ENCODE measurements at places on chromosomes 3 and 15. TPM values are rescaled to one million over a fixed set of nuclear protein-coding genes. Genes with fewer than 3 reads are reported as not detected.

The GCNT3 gene
- total RNA-seq = 0.68 TPM

DNA sequence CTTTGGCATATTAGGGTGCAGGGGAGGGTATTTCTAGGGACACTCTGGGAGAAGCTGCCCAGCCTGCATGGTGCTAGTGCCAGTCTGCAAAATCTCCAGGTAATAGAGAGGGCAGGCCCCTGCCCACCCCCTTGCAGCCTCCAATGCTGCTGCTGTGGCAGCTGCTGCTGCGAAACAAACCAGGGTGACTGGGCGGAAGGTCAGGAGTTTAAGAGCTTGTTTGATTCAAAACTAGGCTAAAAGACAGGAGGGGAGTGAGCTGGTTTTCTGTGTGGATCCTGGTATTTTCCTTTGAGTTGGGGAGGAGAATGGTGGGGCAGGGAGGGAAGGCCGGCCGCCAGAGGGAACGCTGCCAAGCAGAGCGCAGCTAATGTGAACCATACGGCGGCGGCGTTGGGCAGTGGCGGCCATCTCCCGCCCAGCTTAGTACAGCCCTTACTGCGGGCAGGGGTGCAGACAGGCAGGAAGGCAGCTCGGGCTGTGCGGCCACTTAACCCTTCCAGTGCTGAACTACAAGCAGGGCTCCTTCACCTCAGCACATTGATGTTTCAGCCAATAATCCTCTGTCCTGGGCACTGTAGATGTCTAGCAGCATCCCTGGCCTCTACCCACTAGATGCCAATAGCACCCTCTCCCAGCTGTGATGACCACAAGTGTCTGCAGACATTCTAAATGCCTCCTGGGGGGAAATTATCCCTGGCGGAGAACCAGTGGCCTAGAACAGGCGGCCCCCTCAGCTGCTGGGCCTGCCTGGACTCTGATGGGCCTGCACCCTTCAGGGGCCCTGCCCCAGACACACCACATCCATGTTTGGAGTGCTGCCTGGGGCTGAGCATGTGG lies 125.7 kb downstream of the EEFSEC start:
- DNase-seq = peak; percentile 58

The RARRES1 gene
- total RNA-seq = 65.8 TPM

DNA sequence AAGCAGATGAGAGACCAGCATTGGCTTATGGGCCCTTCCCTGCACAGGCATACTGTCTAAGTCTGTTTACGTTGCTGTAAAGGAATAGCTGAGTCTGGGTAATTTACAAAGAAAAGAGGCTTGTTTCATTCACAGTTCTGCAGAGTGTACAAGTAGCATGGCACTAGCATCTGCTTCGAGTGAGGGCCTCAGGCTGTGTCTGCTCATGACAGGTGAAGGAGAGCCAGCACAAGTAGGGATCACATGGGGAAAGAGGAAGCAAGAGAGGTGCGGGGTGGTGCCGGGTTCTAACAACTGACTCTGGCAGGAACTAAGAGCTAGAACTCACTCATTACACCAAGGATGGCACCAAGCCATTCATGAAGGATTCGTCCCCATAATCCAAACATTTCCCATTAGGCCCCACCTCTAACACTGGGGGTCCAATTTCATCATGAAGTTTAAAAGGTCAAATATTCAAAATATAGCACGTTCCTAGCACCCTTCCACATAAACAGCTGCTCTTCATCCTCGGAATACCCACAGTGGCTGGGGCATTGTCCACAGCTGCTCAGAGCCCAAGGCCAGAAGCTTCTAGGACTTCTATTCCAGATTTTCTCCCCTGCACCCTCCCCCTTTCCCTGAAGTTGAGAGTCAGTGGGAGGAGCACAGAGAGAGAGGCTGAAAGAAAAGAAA lies 5.6 kb downstream of the RTP3 start:
- no peak for DNase-seq

DNA sequence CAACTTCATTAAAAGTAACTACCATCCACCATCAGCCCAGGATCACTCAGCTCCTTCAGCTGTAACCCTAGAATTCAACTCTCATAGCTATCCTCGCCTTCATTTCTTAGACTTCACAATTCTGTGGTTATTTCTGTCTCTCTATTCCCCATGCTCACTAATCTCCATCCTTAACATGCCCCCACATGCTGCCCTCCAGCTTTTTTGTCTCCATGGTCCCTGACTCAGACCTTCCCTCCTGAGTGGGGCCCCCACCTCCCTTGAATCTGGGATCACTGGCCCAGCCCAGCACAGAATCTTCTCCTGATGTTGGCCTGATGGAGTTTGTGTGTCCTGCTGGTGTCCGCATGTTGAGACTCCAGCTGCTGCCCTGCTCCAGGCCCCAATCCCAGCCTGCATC lies 41.7 kb downstream of the CHST14 start:
- DNase-seq = no peak

The ZMYND10 gene
- total RNA-seq = 32.8 TPM

DNA sequence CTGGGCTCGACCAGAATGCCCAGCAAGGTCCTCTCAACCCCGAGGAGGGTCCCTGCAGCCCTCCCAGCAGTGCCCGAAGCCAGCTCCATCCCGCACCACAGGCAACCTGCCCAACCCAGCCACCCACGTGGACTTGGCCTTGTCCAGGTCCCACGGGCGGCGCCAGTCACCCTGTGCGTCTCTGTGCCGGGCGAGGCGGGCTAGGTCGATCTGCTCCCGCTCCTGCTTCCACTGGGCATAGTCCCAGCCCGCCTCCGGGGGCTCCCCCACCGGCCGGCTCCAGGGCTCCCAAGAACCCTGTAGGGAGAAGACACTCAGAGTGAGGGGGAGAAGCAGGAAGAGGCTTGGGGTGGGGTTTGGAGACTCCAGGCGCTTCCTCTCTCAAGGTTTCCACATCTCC lies 3.1 kb downstream of the CCDC9B start:
- DNase-seq = no peak

DNA sequence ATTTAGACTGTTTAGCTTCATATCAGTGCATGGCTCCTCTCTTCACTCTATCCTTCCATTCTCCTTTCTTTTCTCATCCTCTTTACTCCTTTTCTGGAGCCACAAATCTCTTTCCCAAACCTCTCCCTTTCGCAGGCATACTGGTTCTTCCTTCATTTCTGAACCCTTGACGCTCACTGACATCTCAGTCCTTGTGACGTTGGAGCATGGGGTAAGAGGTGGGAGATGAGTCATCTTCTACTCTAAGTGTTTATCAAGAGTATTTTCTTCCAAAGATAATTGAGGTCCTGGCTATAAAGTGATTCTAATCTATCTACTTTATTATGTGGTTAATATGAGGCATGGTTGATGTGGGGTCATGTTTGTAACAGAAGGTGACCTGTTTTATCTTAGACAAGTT lies 414.2 kb downstream of the AGBL1 start:
- no peak for DNase-seq

Data from lower lobe of right lung (tissue), 2 donors.